ENCODE measurements at places on chromosomes 16 and 17.

DNA sequence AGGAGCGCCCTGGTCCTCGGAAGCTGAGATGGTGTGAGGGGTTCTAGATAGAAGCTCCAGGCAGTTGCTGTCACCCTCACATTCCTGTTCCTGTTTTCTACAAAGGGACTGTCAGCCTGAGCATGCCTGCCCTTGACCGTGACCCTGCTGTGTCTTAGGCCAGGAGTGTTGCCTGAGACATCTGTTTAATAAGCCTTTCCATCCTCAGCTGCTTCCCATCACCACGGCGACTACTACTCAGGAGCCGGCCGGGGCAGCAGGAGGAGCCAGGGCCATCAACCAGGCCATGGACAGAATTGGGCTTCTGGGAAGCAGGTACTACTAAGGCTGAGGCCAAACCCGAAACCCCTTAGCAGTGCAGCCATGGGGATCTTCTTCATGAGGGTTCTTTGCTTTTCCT, 151.4 kb downstream of the KATNIP start:
- DNase-seq, result no peak

GRCh38 chr16:51640196-51640595, 489.1 kb upstream of the SALL1 start:
- no peak for DNase-seq

DNA sequence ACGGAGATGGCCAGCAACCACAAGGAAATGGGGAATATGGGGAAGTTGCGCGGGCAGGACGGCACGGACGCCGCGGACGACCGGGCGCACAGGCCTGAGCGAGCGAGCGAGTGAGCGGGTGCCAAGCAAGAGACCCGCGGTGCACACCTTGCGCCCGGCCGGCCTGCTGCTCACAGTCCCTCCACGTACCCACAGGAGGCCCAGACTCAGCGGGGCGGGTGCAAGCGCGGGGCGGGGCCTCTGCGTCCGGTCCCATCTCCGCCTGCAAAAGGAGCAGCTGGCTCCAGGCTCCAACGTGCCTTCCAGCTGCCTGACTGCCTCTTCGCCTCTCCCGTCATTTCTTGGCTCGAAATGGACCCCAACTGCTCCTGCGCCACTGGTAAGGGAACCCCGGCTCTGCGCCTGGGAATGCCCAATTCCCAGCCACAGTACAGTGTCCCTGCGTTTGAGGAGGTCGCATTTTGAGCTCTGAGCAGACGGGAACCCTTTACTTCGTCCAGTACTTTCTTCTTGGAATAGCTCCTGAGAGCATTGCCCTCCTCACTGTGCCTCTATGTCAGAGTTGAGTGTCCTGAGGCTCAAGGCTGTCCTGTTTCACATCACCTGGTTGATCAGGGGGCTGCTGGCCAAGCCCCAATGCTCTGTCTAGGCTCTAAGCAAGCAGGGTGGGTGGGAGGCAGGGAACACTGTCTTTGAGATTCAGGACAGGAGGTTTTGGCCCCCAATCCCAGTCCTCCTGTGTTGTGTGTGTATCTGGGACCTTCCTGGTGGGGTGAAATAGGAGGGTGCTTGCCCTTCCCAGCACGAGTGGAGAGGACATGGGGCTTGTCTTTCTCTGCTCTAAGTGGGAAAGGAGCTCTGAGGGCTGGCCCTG, 8.1 kb upstream of the MT1E start:
- DNase-seq, result peak; percentile 84

DNA sequence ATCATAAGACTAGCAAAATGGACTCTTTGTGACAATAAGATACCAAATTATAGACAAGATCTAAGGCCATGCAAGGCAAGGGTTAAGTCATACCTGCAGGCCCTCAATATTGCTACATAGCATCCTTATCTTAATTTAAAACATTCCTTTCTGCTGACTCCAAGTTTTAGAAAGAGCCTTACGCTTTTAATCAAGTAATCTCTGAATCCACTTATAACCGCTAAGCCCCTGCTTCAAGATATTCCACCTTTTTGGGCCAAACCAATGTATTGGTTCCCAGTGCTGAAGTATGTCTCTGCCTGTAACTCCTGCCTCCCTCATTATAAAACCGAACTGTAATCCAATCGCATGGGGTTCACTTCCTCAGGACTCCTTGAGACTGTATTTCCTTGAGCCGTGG, 255.4 kb downstream of the PHKB start:
- DNase-seq, result no peak

DNA sequence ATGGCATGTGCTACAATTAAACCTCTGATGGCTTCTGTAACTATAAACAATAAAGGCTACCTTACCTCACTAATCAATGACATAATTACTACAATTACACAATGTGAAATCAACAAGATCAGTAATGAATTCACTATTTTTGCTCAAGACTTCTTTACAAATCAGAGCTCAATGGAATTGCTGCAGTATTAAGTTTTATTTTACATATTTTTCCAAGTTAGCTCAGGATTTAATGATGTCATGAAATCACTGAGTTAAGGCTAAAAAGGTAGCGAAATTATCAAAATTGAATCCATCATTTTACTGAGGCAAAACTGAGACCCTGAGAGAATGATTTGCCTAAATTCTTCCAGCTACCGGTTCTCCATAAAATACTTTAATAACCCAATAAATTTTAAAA, 21.8 kb downstream of the ABCA5 start:
- DNase-seq, result no peak

- DNase-seq, result no peak
Observed at GRCh38 chr16:15452246-15452855, 18.0 kb downstream of the BMERB1 start.

DNA sequence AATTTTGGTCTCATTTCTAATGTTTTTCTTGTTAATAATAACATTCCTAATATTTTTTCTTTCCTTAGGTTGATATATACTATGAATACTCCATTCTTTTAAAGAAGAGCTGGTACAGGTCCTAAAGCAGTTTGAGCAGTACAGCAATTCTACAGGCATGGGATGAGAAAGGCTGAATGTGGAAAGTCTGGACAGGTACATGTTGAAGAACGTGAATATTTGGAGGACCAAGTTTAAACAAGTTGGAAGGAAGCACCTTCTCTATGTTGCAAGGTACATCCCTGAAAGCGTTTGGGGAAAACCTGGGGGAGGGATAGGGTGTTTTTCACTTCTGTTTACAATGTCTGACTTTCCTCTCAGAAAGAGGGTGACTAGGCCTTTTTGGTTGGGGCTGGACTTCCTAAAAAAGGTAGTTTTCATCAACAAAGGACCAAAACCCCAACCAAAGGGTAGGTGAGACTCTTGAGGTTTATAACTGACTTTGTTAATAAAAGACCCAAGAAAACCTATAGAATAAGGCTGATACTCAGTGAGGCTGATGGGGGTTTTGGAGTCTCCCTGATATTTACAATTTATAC, 95.9 kb upstream of the AXIN2 start:
- no peak for DNase-seq

- DNase-seq, result no peak
Observed at GRCh38 chr17:57499648-57500049, 243.3 kb downstream of the MSI2 start.

DNA sequence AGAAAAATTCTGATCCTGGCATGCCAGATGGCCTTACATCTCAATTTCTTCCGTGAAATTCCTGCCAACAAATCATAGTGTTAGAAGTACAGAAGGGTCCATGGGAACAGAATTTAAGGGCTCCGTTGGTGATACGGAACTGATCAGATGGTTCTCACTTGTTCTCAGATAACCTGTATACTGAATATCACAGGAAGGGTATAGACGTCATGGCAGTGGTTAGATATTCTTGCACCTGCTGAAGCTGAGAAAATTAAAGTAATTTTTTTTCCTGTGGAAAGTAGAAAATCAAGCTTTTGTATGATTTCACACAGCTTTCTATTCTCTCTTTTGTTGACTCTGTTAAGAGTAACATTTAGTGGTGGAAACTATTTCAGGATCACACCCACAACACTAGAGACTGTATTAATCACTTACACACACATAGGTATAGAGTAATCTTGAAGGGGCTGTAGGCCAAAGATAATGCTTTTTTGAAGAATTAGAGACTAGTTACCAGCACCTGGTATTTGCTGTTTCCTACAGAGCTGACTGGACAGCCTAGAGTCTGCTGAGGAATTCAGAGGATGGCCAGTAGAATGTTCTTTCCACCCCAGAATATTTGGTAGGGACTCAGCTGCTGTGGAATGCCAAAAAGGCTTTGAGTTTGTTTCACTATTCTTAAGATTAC, 7.5 kb downstream of the TENT4B start:
- no peak for DNase-seq

DNA sequence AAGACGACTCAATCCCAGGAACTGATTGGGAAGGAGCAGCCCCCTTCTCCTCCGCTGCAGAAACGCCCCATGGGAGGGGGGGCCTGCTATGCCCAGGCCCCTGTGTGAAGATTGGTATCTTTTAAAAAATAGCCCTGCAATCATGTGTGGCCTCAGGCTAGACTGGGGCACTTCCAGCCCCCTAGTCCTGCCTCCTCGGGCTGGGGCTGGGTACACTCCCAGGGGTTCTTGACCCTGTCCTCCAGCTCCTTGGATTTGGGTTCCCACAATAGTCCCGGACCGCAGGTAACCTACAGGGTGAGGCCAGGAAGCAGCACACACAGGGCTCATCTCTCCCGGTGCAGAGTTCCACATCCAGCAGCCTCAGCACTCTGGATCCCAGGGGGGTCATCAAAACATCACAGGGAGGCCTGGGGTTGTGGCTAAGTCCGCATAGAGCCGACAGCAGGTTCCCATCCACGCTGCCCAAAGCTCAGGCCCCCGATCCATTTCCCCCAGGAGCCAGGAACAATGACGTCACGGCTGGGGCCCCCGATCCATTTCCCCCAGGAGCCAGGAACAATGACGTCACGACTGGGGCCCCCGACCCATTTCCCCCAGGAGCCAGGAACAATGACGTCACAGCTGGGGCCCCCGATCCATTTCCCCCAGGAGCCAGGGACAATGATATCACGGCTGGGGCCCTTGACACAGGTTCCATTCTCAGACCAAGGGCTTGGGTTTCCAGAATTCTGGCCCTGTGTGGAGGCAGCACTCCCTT, 202.4 kb downstream of the IRF8 start:
- no peak for DNase-seq

DNA sequence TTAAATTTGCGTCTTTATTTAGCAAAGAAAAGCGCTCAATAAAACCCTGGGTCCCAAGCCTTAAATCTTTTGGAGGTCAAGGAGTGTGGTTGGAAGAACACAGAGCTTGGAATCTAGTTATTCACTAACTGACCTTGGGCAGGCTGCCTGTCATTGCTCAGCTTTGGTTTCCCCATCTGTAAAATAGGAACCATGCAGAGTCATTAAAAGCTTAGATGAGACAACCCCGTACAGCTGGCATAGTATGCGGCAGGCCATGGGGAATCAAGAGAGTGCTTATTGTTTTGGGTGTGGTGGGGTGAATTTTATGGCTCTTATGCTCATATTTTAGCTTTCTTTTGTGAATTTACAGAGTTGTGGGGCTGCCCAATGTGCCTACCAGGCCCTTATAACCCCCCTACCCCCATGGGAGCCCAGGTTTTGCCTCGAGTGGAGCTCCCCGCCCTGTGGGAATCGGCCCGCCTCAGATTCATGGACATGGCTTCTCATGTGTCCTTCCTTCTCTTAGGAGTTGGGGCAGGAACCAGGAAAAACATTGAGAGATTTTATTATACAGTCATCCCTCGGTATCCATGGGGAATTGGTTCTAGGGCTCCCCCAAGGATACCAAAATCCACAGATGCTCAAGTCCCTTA, 113.5 kb downstream of the CLEC16A start:
- no peak for DNase-seq

GRCh38 chr17:6666077-6666521, 14.5 kb downstream of the C17orf100 start:
- DNase-seq, result peak; percentile 60

DNA sequence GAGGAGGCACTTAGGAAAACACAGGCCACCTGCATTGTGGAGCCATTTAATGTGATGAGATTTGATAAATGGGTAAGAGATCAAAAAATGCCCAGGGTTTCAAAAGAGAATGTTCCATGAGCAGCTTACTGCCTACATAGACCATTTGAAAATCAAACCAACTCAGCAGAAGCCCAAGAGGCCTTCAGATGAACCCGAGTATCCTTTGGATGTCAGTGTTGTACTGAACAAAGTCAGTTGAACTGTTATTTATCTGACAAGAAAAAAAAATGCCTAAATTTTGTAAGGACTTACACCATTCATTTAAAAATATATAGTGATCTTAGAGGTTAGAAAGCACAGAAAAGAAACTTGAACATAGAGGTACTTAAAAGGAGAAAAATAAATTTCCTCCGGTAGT, 381.7 kb downstream of the ZFHX3 start:
- DNase-seq, result no peak

DNA sequence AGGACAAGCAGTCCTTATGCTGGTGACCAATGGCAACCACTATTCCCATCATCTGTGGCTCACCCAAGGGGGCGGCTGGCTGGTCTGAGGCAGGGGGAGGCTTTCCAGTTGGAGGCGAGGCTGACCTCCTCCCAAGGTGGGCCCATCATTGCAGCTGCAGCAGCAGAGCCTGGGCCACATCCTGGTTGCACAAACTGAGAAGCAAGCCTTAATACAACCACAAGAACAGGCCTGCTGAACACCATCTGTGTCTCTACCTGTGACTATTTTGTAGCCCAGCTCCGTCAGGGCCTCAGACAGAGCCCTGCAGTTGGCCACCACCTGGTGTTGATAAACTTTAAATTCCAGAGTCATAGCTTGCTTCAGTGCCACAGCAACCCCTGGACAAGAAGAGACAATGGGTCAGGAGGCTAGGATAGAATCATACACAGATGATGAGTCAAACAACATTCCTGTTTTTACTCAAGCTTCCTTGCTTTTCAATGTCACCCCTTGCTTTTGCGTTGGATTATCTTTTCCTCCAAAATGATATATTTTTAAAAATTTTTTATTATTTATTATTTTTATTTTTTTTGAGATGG, 17.9 kb downstream of the SMCR8 start:
- DNase-seq, result no peak

DNA sequence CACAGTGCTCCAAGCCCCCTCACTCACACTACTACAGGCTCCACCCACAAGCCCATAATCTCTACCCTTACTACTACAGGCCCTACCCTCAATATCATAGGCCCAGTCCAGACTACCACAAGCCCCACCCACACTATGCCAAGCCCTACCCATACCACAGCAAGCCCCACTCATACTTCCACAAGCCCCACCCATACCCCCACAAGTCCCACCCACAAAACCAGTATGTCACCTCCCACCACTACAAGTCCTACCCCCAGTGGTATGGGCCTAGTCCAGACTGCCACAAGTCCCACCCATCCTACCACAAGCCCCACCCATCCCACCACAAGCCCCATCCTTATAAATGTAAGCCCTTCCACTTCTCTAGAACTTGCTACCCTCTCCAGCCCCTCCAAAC, 13.8 kb downstream of the RIPOR1 start:
- no peak for DNase-seq

Data from left colon (tissue), 2 donors.